ENCODE measurements at places on chromosomes 12 and 14.

GRCh38 chr14:100606687-100607610 is 19.7 kb upstream of the BEGAIN start:
- no peak for DNase-seq

DNA sequence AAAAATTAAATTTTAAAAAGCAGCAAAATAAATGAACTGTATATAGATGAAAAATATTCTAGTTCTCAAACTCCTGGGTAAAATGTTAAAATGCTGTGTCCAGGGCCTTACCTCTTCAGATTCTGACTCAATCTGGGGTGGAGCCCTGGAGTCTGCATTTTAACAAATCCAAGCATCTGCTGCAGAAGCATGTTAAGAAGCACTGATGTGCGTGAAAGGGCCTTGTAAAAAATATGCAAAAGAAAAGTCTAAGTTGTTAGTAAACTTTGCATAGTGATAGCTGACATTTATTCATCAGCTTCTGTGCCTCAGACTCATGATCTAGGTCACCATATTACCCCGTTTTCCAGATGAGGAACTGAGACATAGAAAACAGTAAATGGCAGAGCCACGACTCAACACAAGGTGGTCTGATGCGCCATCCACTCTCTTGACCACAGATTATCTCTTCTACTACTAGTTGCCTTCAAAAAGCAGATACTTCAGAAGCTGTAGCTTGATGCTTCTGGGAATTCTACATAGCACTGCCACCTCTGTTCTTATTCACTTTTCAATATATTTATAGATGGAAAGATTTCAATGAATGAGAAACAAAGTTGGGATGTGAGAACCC is 28.0 kb upstream of the PTCSC3 start:
- DNase-seq: no peak

- no peak for DNase-seq
Observed at GRCh38 chr12:2895511-2895910, 4.8 kb downstream of the TULP3 start.

DNA sequence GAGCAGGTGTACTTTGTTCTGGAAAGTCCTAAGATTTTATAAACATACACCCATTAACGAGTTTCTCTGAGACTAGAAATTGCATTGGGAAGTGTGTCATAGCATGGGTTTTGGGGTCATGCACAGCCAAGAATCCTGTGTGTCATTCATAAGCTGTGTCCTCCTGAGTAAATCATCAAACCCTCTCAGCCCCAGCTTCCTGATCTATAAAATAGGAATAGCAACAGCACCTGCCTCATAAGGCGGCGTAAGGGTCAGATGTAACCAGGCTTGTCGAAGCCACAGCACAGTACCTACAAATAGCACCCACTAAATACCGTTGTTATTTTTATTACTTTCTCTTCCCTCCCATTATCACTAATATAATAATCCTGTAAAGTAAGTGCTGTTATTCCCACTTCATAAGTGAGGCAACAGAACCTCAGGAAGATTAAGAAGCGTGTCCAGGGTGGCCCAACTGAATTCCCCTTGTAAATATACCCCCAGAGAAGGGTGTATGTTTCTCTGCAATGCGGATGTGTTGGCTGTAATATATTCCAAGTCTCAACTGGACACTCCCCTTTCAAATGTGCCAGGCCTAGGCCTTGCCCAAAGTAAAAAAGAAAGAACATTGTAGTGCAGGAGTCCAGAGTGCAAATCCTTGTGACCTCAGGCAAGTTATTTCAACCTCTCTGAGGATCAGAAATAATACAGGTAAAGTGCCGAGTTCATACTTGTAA is 188.3 kb upstream of the BCL2L14 start:
- DNase-seq: no peak

GRCh38 chr12:116887244-116887643 is 6.0 kb upstream of the HRK start:
- DNase-seq: no peak

Data from GDM1 (cell line).